KBM-7 (cell line): ENCODE measurements at places on chromosomes 5 and 9.

GRCh38 chr5:79834754-79835714 lies 145.4 kb downstream of the CMYA5 start:
- DNase-seq, result no peak

DNA sequence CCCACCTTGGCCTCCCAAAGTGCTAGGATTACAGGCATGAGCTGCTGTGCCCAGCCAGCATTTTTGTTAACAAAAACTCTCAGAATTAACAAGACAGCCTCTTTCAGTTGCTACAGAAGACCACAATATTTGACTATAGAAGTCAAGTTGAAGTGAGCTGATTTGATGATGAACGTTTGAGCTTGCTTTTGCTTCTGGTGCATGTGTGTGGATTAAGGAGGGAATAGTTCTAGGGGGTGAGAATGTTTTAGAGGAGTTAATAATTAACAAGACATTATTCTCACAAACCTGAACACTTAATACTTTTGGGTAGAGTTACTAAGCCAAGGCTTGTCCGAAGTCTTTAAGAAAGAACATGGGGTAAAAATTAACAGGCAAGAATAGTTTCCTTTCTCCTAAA lies 191.6 kb downstream of the TENT4A start:
- no peak for DNase-seq

GRCh38 chr5:111730659-111731382 lies 26.2 kb downstream of the NREP start:
- no peak for DNase-seq

- no peak for DNase-seq
Observed at GRCh38 chr5:146365618-146366017, 27.0 kb downstream of the POU4F3 start.

DNA sequence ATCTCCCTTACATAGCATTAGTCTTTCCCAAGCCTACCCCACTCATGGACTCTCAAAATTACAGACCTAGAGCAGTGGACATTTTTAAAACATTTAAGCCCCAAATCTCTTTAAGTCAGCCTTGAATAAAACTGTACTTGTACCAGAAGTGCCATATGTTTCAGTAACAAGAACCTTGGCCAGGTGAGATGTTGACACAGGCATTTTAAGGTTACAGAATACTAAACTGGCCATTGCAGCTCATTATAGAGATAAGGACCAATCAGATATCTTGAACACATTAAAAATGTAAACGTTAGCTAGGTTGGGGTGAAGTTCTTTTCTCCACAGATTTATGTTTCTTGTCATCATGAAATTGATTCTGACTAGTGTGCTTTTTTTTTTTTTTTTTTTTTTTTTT lies 103.8 kb upstream of the MIER3 start:
- no peak for DNase-seq

DNA sequence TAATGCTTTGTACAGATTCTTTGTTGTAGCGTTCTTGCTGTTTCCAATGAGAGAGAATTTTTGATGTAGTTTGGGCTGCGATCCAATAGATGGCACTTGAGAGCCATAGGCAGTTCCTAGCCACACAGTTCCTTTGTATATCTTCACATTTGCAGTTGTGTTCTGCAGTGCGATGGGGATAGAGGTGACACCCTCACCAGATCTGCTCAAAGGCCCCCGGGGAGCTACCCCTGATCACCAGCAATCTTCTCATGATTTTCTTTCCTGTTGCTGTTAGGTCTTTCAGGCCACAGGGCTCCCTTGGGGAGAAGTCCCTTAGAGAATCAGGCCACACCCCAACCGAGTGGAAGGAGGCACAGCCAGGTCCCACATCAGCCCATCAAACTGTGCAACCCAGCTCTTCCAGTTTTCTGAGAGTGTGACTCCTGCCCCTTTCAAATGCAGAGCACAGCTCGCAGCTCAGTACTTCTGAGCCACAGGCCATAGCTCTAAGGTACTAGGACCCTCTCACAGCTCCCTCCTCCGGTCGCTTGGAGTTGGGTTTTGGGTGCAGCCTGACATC lies 353.7 kb downstream of the SLCO4C1 start:
- DNase-seq, result peak; percentile 67

DNA sequence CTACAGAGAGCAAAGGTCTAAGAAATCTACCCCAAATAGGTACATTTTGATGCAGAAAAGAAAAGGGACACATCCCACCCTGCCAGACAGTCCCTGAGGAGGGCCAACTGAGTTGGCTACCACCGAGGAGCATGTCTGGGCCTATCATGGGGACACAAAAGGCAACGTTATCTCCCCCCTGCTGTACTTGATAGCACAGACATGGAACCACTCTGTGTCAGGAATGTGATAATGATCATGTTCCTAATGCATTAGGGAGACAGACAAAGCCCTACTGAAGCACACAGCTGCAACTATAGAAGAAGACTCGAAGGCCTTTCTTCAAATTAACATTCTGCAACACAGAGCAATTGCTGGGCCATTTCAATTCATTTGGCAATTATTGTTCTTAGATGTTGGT lies 84.5 kb downstream of the ENC1 start:
- no peak for DNase-seq

GRCh38 chr5:34790069-34790468 lies 48.9 kb upstream of the TTC23L start:
- DNase-seq, result no peak

DNA sequence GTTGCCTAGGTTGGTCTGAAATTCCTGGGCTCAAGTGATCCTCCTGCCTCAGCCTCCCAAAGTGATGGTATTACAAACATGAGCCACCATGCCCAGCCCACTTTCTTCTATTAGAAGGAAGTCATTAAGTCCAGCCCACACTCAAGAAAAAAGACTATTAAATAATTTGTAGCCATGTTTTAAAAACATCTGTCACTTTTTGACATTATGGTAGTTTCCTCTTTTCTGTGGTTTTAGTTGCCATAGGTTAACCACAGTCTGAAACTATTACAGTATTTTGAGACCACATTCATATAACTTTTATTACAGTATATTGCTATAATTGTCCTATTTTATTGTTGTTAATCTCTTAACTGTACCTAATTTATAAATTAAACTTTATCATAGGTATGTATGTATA lies 31.9 kb upstream of the C5orf24 start:
- peak; percentile 75 for DNase-seq

DNA sequence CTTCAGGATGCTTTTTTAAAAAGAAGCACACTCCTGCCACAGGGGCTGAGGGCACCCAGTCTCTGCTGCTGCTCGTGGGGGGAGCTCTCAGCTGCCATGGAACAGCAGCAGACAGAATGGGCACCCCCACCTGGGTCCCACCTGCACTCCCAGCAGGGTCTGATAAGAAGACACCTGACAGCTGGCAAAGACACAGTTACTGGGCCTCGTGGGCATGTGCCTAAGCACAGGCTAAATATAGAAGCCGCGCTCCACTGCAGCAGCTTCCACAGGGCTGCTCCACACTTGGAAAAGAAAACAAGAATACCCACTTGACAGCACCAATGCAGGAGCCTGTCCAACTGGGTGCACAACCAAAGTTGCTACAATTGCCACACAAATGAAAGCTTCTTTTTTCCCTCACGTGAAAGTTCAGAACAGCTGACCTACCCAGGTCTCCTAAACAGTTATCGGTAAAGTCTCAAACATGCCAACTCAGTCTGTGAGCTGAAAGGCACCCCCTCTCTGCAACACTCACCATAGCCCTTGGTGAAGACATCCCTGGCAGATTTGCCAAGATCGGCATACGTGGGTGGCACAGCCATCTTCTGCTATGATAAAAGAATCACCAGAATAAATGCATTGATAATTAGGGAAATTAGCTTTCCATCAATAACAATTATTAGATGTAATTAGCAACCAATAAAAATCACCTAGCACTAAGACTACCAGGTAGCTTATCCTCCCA lies 12.2 kb downstream of the VDAC1 start:
- no peak for DNase-seq

DNA sequence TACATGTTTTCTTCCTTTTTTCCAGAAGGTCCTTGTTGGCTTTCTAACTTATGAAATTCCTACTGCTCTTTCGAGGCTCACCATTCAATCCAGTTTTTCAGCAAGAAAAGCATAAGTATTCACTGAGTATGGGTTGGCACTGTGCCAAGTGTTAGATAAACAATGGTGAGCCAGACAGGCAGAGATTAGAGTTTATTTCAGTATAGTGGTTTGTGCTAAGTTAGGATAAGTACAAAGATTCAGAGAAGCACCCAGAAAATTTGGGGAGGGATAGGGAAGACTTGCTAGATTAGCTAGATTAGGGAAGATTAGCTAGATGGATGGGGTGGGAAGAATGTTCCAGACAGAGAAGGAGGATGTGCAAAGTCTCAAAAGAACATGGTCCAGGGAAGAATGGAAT lies 122.9 kb downstream of the OXCT1 start:
- DNase-seq, result no peak

GRCh38 chr9:108618906-108619550 lies 236.8 kb downstream of the ACTL7B start:
- DNase-seq, result no peak

DNA sequence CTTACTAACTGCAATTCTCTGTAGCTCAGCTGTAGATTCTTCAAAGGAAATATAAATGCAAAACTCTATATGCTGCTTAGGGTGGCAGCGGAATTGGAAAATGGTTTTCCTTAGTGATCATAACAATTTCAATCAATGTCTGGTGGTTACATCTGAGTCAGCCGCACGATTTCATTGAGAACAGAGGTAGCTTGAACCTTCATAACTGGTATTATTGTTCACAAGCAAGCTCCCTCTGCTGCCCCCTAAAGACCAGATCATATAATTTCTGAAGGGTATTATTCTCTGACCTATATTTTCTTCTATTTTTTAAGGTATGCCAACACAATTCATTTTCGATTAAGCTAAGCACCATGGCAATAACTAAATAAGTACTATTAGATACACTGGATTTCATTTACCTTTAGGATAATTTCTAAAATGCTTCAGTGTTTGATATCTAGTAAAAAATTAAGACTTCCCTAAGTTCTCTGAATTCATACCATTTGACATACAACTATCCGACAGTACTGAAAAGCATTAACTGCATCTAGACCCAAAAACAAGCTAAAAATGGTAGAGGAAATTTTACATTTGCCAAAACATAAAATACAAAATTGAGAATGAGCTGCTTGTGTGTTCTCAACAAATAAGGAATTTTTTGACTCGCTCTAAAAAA lies 181.1 kb upstream of the SPEF2 start:
- peak; percentile 32 for DNase-seq

DNA sequence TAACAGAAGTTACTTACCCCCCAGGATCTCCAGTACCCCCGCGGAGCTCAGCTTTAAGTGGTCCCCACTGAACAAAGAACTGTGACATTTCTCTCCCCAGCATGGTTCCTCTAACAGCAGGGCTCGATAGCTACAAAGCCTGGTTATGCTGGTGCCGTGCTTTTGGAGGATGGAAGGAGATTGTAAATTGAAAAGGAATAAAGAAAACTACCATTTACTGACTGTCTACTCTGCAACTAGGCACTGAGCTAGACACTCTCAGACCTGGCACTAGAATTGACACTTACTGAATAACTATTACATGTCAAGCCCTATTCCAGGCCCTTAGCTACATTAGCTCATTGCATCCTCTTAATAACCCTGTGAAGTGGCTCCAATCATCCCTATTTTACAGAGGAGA lies 145.3 kb downstream of the TTLL11 start:
- no peak for DNase-seq

- peak; percentile 93 for DNase-seq
Observed at GRCh38 chr9:124216474-124217176, 41.1 kb upstream of the NEK6 start.

- DNase-seq, result no peak
Observed at GRCh38 chr5:178221853-178222252, 10.7 kb downstream of the PHYKPL start.

DNA sequence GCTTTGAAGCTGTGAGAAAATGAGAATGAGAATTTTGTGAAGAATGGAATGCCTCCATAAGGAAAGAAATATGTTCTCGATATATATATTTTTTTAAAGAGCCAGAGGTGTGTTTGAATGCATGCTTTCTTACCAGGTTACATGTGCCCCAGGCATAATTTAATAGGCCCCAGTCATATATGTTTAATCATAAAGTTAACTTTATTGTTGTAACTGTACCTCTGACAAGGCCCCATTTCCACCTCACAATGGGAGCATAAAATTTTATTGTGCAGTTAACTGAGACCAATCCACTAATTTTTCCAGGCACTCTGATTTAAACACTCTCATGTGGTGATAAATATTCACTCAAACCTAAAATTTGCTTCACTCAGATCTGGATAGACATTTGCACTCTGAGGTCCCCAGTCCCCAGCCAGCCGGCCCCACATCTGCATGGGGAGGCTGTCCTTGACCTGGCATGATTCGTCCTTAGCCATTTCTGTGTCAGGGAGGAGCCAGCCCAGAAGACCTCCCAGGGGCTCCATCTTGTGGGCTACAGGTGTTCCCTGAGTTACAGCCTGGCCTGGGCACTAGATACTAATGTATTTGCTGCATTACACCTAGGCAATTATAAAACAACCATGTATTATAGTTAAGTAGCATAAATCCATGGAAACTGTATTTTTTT lies 245.8 kb downstream of the MTRR start:
- no peak for DNase-seq

DNA sequence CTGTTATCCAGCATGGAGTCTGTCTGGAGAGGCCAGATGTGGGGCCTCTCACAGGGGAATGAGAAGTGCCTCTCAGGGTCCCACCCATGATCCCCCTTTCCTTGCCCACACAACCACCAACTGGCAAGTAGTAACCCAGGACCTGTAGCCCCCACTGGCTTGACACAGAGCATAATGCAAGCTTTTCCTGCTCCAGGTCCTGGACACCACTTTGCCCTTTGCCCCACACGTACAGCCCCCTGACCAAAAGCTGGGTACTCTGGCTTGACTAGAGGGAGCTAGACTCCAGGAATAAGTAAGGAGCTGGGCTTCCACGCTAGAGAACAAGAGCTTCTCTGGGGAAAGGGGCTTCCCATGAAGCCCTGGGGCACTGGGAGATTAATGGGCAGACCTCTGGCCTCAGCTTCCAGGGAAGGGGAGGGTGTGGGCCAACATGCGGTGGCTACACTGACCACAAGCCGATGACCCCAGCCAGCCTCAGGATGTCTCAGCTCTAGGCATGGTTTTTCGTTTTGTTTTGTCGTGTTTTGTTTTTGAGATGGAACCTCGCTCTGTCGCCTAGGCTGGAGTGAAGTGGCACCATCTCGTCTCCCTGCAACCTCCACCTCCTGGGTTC lies 109.5 kb downstream of the C9orf50 start:
- no peak for DNase-seq

DNA sequence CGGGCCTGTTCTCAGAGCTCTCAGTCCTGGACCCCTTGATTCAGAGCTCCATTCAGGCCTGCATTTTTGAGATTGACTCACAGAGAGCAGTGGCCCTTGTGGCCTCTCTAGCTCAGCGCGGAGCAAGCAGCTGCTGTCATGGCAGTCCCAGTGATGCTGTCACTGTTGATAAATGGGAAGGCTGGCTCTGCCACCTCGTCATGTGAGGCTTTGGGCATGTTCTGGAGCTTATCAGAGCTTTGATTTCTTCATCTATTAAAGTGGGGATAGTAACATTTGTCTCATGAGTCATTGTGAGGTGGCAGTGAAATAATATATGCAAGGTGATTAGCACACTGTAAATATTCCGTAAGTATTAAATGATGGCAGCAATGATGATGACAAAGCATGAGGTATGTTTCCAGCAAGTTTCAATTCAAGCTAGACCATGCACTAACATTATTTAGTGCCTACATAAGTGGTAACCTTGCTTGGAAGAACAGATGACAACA lies 126.4 kb upstream of the CXCL14 start:
- DNase-seq, result no peak
